ENCODE measurements at places on chromosomes 6 and 20.

GRCh38 chr20:40156600-40157317 is 532.3 kb downstream of the MAFB start:
- DNase-seq = no peak

DNA sequence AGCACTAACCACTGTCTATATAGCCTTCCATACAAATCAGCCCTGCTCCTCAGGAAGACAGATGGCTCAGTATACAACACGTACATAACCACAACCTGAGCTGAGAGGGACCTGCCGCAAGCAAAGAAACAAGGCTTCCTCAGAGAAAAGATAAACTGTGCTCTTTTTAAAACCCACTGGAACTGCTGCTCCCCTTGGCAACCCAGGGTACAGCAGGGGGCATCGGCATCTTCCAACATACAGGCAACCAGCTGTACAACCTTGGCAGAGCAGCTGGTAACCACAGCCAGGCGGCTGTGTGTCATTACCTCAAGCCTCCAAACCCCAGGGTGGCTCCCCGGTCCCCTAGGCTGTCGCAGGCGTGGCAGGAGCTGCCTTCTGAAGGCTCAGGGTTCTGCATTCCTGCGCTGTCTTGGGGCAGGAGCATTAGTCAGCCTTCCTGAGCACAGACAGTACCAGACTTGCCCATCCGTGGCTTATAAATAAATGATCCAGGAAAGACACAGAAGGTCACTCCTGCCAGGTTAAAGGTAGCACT is 249.5 kb downstream of the ADGRG6 start:
- DNase-seq = no peak

DNA sequence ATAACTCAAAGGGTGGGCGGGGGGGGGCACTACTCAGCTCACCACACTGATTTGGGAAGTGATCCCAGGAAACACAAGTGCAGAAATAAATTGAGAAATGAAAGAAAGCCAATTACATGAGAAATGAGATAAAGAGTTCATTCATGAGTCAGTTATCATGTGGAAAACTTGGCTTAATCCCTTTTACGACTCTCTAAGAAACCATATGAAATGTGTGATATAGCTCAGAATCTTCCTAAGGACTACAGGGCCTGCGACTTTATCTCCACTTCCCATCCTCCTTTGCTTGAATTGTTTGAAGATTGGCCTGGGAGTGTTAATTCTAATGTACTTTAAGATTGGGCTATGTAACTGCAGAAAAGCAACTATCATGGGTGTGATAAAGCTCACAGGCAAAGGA is 3.6 kb upstream of the BTN2A2 start:
- no peak for DNase-seq

DNA sequence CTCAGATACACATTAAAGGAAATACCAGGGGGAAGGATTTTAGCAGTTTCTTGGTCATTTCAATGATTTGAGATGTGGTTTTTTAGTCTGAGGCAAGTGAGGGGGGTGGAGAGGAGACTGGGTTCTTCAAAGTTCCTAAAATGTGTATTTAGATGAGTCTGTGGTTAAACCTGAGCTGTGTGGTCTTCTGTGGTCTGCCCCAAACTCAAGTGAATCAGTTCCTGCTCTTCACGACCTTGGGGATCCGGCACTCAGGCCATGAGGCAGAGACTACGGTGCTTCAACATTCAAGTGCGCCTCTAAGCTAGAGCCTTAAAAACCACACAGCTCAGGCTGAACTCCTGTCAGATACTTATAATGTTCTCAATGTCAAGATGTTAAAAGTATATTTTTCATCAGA is 406.7 kb downstream of the LMBRD1 start:
- DNase-seq = no peak

GRCh38 chr20:63695424-63696305 is 787 bp upstream of the TNFRSF6B start:
- no peak for DNase-seq

- no peak for DNase-seq
Measured at GRCh38 chr20:46583411-46584214, 33.2 kb upstream of the OCSTAMP start.

GRCh38 chr6:158797331-158798310 is 21.5 kb downstream of the EZR start:
- DNase-seq = no peak

GRCh38 chr6:112594886-112595594 is 247.9 kb downstream of the RFPL4B start:
- no peak for DNase-seq
